HL-60 (cell line): ENCODE measurements at places on chromosomes 13 and 19.

DNA sequence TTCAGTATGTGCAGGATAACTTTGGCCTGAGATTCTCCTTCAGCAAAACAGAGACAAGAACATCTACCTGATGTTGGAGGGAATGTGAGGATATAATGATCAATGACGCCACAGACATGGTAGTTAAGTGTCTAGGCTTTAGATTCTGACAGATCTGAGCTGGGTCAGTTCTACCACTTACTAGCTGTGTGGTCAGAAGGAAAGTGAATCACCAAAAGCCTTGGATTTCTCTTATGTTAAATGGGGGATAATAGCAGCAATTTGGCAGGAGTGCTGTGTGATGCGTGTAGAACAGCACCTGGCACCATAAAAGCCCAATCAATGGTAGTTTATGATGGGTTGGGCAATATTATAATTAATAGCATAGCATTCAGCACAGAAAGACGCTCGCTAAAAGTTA, 41.7 kb downstream of the RXFP2 start:
- DNase-seq, result no peak

GRCh38 chr19:7596211-7596937, 711 bp downstream of the CAMSAP3 start:
- DNase-seq, result no peak

DNA sequence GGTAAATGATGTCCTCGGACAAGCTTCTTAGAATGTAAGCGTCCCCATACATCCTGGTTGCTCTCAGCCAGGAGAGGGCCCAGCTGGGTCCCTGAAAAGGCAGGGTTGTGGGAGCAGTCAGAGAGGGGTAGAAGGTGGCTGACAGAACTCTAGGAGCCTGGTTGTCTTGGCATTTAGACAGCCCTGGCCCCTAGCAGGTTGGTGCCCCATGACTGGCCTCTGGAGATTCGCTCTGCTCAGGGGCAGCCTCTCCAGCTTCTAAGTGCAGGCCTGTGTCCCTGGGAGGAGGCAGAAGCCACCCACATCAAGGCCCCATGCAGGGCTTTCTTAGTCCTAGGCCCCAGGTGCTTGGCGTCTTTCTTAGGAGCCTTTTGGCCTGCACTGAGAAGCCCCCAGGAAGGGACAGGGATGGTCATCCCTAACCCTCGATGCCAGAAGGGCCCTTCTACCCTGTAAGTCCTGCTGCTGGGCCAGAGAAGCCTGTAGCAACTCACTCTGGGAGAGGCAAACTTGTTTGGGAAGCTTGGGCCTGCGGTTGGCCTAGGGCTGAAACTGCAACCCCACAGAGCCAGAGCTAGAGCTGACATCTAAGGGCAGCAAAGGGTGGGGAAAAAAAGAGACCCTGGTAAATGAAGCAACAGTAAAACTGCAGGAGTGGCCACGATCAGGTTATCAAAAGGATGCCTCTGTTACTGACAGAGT, 2.8 kb upstream of the CDX2 start:
- DNase-seq, result no peak

DNA sequence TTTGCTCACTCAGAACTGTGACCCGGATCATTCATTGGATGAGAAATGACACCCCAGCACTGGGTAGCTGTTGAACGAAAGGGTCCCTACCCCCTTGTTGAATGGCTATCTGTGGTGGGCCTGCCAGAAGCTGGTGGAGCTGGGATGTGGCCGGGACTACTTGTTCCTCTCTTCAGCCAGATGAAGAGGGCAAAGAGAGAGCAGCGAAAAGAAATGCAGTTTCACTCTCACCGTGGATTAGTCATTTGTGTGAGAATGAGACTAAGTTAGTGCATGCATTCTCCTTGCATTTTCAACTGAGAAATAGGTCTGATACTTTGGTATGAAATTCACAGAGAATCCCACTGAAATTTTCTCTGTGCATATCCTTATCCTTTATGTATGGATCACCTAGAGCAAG, 553.1 kb downstream of the IRS2 start:
- no peak for DNase-seq

GRCh38 chr13:55345224-55345623, 1795.5 kb upstream of the PRR20A start:
- no peak for DNase-seq

DNA sequence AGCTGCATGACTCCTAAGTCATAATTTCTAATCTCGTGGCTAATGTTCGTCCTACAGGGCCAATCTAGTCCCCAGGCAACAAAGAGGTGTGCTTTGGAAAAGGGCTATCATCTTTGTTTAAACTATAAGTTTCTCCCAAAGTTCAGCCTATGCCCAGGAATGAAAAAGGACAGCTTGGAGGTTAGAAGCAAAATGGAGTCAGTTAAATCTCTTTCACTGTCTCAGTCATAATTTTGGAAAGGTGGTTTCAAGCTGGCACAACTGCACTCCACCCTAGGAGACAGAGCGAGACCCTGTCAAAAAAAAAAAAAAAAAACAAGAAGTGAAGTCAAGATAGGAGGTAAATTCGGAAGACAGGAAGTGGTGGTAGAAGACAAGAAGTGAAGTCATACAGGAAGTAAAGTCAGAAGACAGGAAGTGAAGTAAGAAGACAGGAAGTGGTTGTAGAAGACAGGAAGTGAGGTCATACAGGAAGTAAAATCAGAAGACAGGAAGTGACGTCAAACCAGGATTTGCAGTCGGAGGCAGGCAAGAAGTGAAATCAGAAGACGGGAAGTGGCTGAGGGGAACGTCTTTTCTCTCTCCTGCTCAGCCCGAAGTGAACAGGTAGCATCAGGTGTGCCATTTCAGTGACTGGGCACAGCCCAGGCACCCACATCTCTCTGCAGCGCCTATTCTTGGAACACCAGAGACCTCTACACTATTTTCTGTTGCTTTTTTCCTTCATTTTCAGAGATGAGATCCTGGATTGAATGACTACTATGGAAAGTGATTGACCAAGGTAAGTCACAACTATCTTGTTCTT, 32.2 kb downstream of the GP6 start:
- peak; percentile 88 for DNase-seq
